Activated T-cell treated with anti-CD3 and anti-CD28 coated beads, Interleukin-2, amount 50 U/mL, for 72 hours (primary cell): ENCODE measurements at places on chromosomes 16 and 17. TPM values are rescaled to one million over a fixed set of nuclear protein-coding genes. Genes with fewer than 3 reads are reported as not detected.
A peak's percentile ranks its signal among the peaks of the same experiment; 100 is the strongest.

DNA sequence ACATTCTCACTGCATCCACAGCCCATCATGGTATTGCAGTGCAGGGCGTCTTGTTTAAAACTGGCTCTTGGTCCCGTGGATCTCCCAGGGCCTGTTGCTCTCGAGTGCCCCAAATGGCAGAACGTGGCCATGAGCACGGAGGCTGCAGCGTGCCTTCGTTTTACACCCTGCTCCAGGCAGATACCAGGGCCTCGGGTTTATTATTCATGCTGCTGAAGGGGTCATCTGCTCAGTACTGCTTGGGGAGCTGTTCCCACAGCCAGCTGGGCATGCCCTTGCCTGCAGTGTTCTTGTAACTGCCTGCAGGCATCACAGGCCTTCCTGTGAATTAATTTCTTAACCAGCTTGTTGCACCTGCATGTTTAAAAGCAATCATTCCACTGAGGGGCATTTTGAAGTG lies 129.7 kb upstream of the CHMP6 start:
- DNase-seq, result peak; percentile 60

DNA sequence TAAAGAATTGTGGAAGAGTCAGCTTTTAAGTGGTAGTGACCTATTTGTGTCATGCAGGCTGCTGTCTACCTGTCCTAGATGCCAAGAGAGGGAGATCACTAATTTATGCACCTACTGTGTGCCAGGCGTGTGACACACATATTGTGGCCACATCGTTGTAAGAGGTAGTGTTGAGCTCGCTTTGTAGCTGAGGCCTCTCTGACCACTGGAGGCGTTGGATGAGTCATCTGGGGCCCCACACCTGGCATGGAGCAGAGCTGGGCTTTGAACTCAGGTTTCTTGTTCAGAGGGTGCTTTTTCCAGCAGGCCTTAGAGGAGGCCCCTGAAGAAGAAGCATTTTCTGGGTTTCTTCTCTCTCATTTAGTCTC lies 52.3 kb upstream of the LGALS9 start:
- peak; percentile 84 for DNase-seq

- DNase-seq, result peak; percentile 62
Measured at GRCh38 chr17:29292071-29292991, 1.6 kb downstream of the NUFIP2 start.

The CCL8 gene
- not detected for total RNA-seq

- DNase-seq, result no peak
Measured at GRCh38 chr17:49969795-49970389, 902 bp downstream of the DLX4 start.

DNA sequence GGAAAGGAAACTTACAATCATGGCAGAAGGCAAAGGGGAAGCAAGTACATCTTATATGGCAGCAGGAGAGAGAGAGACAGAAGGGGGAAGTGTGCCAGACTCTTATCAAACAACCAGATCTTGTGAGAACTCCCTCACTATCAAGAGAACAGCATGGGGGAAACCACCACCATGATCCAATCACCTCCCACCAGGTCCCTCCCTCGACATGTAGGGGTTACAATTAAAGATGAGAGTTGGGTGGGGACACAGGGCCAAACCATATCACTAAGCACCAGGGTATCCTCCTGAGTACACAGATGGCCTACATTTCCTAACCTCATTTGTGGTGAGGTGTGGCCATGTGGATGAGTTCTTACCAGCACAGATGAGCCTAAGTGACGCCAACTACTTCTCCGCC lies 348.6 kb upstream of the ZFHX3 start:
- no peak for DNase-seq

GRCh38 chr17:81738801-81739393 lies 26.8 kb downstream of the SLC25A10 start:
- no peak for DNase-seq

- DNase-seq, result no peak
Measured at GRCh38 chr16:68009157-68009735, 6.5 kb downstream of the DPEP2NB start.

GRCh38 chr16:27355610-27356009 lies 41.8 kb downstream of the IL4R start:
- DNase-seq, result peak; percentile 40

- no peak for DNase-seq
Measured at GRCh38 chr16:89317729-89318429, 100.4 kb downstream of the ZNF778 start.

DNA sequence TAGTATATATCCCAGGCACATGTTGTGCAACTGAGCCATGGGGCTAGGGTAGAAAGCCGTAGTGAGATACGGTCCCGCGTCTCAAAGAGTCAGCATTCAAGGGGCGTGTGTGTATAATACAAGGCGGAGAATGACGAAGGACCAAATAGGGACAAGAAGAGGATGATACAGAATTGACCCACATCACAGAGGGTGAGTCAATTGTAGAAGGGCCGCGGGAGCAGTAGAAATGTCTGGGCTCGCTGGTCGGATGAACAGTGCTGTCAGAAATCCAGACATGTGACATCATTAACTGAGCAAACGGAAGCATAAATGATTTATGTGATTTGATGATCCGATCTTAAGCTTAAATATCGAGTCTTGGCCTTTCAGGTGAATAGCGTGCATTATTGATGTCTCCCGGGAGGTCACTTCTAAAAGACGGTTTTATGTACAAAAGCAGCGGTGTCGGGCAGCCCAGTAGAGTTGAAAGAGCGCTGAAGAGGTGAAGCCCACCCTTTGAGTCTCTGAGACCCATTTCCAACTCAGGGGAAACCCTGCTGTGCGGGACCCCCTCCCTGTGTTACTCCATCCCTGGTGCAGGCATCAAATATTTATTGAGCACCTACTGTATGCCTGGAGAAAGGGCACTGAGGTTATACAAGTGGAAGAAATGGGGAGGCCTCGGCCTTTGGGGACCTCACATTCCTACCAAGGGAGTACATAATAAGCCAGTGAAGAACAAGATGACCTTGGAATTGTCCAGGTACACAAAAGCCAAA lies 45.1 kb downstream of the ATP2C2 start:
- DNase-seq, result no peak

- no peak for DNase-seq
Measured at GRCh38 chr17:17531156-17531555, 35.0 kb upstream of the RASD1 start.

DNA sequence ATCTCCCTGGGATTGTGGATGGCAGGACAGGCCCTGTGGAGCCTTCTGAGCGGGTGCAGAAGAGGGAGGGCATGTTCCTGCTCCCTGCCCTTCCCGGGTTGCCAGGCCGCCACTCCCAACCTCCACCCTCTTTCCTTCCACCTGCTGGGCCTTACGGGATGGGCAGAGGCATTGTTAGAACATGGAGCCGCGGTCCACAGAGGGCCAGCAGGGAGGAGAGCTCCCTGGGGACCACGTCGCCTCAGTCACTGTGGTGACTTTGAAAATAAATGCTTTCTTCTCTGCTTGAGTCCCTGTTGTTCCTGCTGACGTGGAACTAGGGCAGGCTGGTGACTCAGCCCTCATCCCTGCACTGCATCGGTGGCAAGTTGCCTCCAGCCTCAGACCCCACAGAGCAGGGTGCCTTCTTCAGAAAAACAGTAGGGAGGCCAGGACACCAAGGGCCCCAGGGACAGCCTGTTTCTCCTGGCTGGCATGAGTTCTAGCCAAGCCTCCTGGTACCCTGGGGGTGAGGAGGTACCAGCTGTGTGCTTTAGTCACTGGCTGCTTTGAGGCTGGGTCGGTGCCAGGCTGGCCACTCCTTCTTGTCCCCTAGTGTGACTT lies 224.9 kb downstream of the SEC14L1 start:
- peak; percentile 33 for DNase-seq

DNA sequence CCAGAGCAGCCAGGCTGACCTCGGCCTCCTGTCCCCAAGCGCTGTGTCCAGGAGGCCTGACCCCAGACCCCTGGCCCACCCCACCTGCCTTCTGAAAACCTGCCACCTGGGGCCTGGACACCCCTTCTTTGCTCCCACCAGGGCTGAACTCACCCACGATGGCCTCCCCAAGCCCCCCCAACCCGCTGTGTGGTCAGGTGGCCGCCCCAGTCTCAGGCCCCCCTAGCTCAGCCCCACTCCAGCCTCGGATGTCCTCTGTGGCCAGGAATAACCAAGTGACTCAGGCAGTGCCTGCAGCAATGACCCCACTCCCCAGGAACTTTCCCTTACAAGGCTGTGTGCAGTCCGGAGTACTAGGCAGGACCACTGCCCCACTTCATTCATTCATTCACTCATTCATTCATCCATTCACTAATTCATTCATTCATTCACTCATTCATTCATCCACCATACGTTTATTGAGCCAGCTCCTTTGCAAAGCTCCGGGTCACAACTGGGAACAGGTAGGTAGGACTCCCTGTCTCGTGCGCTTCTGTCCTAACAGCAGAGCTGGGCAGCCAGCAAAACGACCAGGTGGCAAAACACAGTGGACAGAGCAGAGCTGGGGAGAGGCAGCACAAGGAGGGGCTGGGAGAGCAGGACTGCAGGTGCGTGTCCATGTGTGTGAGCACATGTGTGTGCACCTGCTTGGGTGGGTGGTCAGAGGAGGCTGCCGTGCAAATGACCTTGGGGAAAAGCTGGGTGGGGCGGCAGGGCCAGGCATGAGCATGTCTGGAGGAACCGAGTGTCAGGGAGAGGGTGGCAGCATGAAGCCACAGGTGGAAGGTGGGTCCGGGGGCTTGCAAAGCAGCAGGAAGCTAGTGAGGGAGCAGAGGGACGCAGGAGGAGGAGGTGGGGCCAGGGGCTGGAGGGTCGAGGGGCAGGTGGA lies 75.8 kb upstream of the CBX4 start:
- DNase-seq, result no peak

DNA sequence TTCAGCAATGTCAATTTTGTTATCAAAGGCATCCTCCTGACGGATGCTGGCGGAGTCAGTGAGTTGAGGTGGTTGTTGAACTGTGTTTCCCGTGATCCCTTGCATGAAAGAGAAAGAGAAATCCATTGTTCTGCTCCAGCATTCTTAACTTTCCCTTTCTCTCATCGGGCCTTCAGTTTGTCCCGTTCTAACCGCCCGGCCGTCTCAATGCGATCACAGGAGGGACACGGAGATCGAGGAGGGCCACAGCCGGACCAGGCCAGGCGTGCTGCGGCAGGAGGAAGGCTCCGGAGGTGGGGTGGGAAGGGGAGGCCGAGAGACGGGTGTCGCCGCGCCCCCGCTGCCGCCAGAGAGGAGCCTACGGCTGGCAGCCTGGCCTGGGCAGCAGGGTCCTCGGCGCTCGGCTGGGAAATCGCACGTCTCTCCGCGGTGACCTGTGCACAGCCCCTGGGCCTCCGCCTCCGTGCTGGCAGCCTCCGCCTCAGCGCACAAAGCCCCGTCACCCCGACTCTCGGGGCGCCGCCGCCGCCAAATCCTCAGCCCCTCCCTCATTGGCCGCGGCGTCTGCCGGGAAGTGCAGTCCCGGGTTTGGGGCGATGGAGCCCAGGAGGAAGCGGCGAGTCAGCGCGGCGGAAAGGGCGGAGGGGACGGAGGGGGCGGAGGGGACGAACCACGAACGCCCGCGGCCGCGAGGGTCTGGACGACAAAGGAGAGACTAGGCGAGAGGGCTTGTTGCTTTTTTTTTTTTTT lies 38.1 kb downstream of the SOST start:
- peak; percentile 83 for DNase-seq

- no peak for DNase-seq
Measured at GRCh38 chr16:77574867-77575624, 140.2 kb upstream of the ADAMTS18 start.

- no peak for DNase-seq
Measured at GRCh38 chr17:62822080-62822904, 14.2 kb upstream of the MARCHF10 start.

DNA sequence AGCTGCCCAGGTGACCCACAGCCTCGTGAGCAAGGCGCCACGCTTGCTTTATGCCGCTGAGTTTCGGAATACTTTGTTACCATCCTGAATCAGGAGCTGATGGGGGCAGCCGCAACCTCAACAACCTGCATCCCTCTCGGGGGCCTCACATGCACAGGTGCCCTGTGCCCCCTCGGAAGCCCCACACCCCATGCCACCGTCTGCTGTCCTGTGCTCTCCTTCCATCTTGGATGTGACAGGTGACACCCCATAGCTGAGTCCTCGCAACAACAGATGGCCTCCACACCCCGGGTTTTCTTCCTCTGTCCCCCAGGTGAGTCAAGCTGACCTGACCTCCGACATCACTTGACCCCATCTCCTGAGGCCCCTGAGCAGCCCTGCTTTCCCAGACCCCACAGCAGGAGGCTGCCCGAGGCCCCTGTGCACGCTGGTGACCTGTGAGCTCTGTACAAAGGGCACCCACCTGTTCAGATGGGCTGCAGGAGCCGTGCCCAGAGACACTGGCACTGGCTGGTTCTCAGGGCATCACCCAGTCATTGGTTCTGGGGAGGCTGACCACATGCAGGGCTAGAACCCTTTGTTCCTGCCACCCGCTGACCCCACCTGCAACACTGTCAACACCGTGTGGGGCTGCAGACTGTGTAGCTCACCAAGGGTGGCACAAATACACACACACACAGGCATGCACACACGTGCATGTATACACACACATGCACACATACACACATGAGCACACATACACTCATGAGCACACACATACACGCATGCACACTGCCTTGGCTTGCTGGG lies 57.7 kb downstream of the RMI2 start:
- DNase-seq, result no peak

DNA sequence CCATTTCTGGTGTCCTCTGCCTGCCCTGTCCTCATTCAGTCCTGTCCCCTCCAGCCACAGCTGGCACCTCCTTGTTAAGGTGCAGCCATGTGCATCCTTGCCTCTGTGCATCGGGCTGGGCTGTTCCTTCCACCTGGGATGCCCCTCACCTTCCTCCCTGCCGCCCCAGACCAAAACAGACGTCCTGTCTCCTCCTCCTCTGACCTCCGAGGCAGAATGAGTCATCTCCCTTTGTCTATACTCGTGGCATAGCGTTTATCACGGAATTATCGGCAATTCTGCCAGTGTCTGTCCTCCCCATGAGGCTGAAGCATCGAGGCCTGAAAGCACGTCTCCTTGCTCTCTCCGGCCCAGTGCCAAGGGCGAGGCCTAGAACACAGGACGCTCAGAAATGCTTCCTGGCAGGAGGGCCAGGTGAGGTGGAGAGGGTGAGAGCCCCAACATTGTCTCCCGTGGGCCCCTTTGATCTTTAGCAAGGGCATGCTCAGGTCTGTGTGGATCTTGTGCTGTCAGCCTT lies 4.6 kb downstream of the RAI1 start:
- DNase-seq, result no peak

- DNase-seq, result no peak
Measured at GRCh38 chr16:7167626-7168025, 165.0 kb upstream of the RBFOX1 start.

GRCh38 chr17:82407255-82407654 lies 10.9 kb upstream of the HEXD start:
- no peak for DNase-seq
